Stimulated activated CD8-positive, alpha-beta memory T cell treated with anti-CD3 and anti-CD28 coated beads, Interleukin-2, amount 100 ng/mL, for 1 hour (primary cell): ENCODE measurements at places on chromosomes 1 and 21.

DNA sequence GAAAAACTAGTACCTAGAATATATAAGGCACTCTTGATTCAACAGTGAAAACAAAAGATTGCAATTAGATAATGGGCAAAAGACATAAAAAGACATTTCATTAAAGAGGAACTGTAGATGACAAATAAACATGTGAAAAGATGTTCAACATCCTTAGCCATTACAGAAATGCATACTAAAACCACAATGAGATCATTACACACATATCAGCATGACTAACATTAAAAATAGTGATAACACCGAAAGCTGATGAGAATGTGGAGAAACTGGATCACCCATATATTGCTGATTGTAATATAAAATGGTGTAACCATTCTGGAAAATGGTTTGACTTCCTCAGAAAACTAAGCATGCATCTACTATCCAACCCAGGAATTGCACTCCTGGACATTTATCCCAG is 340.3 kb downstream of the SEC16B start:
- no peak for DNase-seq

DNA sequence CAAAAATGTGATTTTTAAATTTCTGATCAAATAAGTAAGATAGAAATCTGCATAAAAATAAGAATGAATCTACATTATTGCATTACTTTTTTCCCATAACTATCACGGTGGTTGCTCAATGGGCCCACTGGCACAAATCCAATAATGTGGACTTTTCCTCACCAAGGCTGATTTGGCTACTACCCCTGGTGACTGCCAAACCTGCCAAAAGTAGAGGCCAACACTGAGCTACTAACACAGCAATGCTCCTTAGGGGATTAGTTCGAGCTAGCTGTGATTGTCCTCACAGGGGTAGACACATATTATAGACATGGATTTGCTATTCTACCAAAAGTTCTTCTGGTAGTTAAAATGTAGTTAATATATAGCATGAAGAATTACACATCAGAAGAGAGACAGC is 107.7 kb upstream of the ZNHIT6 start:
- no peak for DNase-seq

GRCh38 chr1:75423136-75423535 is 187.8 kb downstream of the SLC44A5 start:
- DNase-seq = no peak

GRCh38 chr1:31551208-31551607 is 25.1 kb upstream of the TINAGL1 start:
- DNase-seq = no peak

GRCh38 chr1:53577761-53578100 is 118.5 kb downstream of the DMRTB1 start:
- no peak for DNase-seq

DNA sequence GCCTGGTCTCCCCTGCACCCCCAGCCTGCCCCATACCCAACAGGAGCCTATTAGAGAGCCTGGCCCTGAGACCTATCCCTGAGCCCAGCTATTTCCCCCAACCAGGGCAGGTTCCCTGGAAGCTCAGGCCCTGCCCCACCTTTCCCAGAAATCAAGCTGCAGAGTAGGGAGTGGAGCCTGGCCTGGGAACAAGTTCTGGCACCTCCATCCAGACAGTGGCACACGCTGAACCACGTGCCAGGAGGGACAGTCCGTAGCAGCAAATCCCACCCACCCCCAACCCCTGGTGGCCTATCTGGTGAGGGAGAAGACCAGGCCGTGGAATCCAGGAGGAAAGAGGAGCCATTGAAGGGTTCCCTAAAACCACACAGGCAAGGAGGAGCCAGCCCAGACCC is 22.6 kb downstream of the TNNT2 start:
- DNase-seq = no peak

- no peak for DNase-seq
Measured at GRCh38 chr1:91548376-91549040, 47.9 kb downstream of the CDC7 start.

DNA sequence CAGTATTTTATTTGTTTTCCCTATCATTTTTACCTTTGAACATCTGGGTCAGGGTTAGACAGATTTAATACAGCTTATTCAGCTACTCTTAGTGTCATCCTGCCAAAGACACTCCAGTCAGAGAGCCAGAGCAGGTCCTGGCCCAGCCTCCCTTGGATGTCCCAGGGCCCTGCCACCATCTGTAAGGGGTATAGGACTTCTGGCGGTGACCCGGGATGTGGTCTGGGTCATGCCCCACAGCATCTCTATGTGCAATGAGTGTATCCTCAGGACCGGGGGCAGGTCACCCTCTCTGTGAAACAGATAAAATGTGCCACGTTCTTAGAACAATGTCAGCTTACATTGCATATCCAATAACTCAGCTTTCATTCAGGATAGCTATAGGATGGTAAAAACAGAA is 37.8 kb upstream of the PRSS38 start:
- DNase-seq = no peak

- DNase-seq = no peak
Measured at GRCh38 chr1:229950908-229951307, 116.1 kb upstream of the GALNT2 start.

DNA sequence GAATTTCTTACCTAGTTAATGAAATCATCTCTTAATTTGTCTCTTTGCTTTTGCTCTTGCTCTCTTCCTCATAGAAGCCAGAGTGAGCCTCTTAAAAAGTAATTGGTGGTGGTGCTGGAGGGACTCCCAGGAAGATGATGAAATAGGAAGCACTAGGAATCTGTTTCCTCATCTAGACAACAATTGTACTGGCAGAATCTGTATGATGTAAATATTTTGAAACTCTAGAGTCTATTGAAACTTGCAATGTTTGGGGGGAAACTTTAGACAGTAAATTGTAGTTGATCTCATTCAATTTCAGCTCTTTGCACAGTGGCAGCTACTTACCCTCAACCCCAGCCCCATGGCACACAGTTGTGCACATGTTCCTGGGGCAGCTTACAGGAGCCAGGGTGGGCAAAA is 10.6 kb downstream of the RGSL1 start:
- DNase-seq = no peak

GRCh38 chr1:212794561-212795014 is 2.9 kb downstream of the TATDN3 start:
- no peak for DNase-seq

- no peak for DNase-seq
Measured at GRCh38 chr1:107963008-107963407, 2.0 kb downstream of the VAV3 start.
